ENCODE measurements at places on chromosomes 2 and 18. TPM values are rescaled to one million over a fixed set of nuclear protein-coding genes. Genes with fewer than 3 reads are reported as not detected.

Gene LYPD1
- not detected for total RNA-seq

Gene CAVIN2
- 139 TPM for total RNA-seq

Gene HOXD13
- not detected for total RNA-seq

Gene C1GALT1C1L
- 0.80 TPM for total RNA-seq

DNA sequence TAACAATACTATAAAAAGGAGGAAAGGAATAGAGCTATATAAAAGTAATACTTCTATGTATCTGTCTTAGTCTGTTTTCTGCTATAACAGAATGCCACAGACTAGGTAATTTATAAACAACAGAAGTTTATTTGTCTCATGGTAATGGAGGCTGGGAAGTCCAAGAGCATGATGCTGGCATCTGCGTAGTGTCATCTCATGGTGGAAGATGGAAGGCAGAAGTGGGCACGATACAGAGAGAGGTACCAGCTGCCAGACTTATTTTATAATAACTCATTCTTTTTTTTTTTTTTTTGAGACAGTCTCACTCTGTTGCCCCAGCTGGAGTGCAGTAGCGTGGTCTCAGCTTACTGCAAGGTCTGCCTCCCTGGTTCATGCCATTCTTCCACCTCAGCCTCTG lies 4.3 kb downstream of the DHX57 start:
- no peak for DNase-seq

- no peak for DNase-seq
These were observed 8.8 kb upstream of the ZNF516 start for GRCh38 chr18:76503649-76504386.

- no peak for DNase-seq
These were observed 4.9 kb downstream of the STAT4 start for GRCh38 chr2:191145769-191146471.

GRCh38 chr2:8674420-8675009 lies 7.3 kb upstream of the ID2 start:
- no peak for DNase-seq

DNA sequence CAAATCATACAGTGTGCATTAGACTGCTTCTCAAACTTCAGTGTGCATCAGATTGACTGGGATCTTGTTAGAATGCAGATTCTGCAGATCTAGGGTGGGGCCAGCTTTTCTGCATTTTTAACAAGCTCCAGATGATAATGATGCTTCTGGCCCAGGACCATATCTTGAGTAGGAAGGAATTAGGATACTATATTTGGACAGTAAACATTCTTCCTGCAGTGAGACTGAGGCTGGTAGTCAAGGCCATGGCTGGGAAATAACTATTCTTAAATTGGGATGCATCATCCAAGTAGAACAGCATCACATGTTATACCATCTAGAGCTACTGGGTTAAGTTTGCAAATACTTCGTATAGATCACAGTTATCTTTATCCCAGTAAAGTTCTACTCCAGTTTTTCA lies 28.4 kb upstream of the ARMC9 start:
- DNase-seq, result no peak

DNA sequence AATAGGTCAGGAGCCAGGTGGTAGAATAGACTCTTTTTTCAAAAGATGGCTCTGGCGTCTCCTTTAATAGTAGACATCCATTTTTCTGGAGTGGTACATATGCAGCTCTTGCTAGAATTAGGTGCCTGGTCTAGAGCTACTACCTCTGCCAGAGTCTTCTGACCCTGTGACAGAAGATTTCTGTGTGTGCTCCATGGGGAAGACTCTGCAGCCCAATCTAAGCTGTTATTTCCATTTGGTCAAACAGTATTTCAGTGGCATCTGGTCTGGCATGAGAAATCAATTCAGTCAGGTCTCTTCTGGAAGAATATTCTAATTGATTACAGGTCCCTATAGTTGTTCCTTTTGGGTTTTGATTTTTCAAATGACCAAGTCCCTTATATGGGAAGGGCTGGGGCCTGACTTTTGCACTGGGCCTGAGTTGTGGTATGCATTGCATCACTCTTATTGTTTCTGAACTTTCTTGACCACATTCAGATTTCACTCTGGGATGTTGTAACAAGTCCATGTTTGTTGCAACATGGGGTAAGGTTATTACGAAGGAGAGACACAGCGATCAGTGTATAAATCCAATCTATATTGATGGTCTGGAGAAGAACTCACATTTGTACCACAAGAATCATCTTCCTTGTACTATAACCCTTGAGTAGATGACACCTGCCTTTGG lies 12.1 kb downstream of the MXD1 start:
- no peak for DNase-seq

- DNase-seq, result no peak
These were observed 557.9 kb downstream of the CCDC85A start for GRCh38 chr2:56741601-56742102.

- no peak for DNase-seq
These were observed 363.6 kb downstream of the CTNNA2 start for GRCh38 chr2:79876430-79876829.

Measured in esophagus muscularis mucosa (tissue), 4 donors.